ENCODE measurements at places on chromosomes 3 and 15.
A peak's percentile ranks its signal among the peaks of the same experiment; 100 is the strongest.

GRCh38 chr15:96285305-96285704, 45.2 kb upstream of the NR2F2 start:
- DNase-seq, result no peak

DNA sequence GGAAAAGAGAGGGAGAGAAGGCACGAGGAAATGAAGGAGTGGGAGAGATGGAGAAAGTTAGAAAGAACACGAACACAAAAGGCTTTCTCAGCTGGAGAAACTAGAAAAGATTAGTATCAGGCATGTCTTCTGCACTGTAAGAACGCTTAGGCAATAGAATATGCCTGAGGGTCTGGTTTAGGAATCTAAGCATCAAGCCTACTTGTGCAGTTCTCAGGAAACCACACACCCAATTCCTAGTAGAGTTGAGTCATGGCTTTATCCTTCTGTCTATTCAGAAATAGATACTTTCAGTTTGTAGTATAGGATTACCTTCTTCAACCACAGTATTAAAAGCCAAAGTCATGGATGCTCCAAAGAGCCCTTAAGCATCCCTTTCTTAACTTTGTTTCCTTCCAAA, 969.4 kb downstream of the NTRK3 start:
- DNase-seq, result no peak

- DNase-seq, result no peak
These were observed 144.6 kb upstream of the MEF2A start for GRCh38 chr15:99421172-99421656.

DNA sequence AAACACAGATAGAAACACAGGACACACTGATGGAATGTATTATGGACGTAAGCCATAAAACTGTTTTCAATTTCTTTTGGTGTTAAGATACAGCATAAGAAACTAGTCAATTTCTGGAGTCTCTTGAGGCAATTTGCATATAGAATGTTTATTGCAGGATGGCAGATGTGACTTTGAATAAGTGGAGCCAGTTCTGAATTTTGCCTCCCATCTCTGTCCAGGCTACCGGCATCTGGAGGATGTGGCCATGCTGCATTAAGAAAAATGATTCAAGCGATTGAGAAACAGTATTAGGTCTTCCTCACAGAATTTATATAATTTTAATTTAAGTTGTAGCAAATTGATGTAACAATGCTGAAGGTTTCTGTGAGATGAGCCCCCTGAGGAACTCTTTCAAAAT, 81.5 kb downstream of the CHST2 start:
- DNase-seq, result no peak

DNA sequence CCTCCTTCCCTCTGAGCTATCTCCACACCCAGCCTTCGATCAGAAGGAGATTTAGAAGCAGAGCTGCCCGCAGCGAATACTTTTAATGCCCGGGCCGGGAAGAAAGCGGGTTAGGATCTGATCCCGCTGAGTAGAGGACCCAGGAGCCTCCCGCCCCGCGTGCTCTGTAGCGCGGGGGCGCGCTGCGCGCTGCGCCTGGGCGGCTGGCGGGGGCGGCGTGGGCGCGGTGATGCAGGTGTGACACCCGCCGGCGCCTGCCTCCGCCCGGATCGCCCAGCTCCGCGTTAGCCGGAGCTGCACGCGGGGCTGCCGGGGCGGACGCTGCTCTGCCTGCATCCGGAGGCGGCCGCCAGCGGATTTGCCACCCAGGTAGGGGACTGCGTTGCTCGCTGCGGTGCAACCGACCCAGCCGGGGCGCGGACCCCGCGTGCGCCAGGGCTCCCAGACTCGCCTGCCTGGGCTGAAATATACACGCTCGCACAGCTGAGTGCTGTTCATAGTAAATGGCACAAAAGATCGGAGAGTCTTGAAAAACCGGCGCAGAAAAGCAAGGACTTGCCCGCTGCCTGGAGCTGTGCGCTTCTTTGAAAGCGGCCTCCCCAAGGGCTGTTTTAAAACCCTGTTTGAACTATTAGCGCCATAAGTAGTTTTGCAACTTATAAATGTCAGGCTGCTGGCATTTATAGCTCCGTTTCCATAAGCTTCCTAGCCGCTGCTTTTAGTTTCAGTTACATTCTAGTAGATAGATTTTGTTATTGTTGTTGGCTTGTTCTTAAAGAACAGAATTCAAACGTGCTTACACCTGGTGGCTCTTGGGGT, at the start of gene SV2B:
TSS of gene SV2B (plus strand) at position 263 of the 819 bp plus-strand sequence. CDS start 126,007 bp downstream, outside the sequence.
- no peak for DNase-seq

DNA sequence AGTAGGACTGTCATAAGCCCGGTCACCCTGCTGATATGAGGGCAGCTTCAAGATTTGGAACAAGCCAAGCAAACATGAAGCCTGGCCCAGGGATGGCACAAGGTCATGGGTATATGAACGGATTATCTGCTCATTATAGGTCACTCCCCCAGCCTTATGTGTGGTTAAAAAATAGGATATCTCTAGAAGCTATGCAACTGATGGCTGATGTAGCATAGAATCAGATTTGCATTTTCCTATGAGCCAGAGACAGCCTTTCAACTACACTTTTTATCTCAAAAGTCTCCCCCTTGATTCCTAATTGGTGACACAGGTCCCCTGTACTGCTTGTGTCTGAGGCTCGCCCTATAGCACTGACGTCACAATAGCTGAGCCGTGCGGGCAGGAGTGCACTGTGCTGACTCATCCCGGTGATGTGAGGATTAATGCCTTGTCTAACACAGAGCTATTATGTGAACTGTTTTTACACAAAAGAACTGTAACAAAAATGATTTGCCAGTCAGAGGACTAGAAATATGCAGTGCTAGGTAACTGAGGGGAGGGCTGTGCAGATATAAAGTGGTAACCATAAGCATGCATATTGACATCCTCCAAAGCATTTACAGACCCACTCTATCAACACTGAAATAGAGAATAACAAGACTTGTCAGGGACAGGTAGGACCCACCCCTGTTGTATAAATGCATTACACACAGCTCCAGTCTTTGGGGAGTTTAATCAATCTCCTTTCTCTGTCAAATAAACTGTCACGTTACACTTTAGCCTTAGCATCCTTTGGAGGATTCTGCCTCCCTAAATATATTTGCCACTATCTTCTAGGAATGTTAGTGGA, 204.9 kb downstream of the TIGIT start:
- no peak for DNase-seq

DNA sequence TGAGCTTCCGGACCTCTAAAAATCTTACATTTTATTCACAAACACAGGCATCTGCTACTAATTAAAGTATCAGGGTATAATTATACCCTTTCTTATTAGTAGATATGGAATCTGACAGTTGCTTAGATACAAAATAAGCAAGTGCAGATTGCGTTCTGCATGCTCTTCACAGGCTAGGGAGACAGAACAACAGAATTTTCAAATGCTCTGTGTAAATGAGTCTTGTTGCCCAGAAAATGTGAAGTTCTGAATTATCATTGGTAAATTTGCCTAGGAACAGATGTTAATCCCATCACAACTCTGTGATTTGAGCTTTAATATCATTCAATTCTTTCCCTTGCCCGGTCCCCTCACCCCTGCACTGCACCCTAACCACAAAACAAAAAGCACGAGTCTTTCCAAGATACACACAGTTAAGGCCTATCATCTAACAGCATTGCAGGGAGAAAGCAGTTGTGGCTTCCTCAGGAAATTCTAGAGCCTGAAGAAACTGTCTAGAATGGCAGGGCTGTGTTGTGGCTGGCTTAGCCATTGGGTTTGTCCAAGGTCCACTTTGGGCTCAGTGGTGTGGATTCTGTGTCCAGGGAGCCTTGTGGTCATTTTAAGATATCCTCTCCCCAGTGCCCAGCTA, 119.8 kb downstream of the PDCD6IP start:
- no peak for DNase-seq

DNA sequence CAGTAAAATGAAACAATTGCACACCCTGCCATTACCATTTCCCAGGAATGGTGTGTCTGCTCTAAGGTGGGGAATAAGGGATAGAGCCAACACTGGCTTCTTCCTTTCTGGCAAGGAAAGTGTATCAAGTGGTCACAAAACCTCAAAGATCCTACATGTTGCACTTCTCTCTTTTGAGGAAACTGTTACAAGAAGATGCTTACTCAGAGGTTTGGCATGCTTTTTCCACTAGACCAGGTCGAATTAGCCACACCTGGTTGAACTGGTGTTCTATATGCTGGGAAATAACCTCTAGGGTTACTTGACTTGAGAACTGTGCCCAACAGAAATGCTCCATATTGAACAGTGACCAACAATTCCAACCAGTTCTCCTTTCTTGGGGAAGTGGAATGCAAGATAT, 102.9 kb downstream of the LRRN1 start:
- DNase-seq, result no peak

DNA sequence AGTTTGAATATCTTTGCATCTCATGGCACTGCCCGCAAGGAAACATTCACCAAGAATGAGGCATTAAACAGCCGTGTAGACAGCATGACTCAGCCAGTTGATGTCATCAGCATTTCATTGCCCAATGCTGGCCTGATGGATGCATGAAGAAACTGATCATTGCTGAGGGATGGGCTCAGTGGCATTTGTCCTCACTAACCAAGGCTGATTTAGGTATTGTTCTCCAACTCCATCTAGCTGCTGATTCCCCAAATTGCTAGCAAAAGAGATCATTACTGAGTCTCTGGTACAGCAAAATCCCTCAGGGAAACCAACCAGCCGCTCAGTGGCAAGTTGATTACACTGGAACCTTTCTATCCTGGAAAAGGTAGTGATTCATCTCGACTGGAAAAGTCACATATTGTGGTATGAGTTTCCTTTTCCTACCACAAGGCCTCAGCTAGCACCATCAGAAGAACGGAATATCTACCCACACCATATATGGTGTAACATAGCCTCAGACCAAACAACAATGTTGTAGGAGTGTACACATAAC, 186.5 kb upstream of the GAP43 start:
- no peak for DNase-seq

DNA sequence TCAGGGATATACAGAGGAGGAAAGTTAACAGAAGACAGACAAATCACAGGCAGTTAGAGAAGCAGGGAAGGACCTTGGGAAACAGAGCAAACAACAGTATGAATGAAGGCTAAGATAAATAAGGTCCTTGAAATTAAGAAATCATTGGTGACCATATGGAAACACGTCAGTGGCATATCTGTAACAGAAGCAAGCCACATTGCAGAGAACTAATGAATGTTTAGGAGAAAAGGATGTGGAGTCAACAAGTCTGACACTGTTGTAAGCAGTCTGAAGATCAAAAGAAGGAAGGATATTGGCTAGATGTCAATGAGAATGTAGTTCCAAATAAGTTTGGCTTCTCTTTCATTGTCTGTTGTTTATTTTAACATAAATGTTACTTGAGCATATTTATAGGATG, 542.4 kb downstream of the UNC13C start:
- DNase-seq, result no peak

GRCh38 chr15:69531665-69532027, 79.0 kb downstream of the RPLP1 start:
- no peak for DNase-seq

DNA sequence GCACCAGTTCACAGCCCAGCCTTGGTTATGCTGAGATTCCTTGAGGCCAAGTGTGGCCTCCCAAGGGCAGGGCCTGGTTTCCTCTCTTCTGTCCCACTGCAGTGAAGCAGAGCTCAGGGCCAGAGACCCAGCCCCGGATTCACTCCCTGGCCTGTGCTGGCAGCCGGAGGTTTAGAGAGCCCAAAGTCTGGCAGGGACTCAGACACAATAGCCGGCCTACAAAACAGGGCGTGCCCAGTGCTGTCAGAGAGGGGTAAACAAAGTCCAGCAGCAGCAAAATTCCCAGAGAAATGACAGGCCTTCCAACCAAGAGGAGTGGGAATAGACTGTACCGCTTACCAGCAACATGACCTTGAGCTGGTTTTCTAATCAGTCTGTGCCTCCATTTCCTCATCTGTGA, 14.0 kb downstream of the VIPR1 start:
- no peak for DNase-seq

GRCh38 chr3:158713094-158713499, 19.2 kb downstream of the RARRES1 start:
- DNase-seq, result no peak

DNA sequence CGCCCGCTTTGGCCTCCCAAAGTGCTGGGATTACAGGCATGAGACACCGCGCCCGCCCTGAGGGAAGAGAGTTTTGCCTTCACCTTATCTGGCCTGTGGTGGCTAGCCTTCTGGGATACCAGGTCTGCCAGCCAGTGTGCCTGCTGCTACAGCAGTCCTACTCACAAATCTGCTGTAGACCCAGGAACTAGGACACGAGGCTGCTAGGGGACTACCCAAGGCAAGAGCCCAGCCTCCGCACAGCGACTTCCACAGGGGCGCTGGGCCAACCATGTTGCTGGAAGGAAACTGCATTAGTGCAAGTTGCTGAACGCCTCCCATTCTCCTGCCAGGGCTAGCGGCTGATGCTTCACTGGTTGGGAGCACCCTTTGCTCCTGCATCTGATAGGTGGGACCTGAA, 53.7 kb downstream of the DHX30 start:
- no peak for DNase-seq

DNA sequence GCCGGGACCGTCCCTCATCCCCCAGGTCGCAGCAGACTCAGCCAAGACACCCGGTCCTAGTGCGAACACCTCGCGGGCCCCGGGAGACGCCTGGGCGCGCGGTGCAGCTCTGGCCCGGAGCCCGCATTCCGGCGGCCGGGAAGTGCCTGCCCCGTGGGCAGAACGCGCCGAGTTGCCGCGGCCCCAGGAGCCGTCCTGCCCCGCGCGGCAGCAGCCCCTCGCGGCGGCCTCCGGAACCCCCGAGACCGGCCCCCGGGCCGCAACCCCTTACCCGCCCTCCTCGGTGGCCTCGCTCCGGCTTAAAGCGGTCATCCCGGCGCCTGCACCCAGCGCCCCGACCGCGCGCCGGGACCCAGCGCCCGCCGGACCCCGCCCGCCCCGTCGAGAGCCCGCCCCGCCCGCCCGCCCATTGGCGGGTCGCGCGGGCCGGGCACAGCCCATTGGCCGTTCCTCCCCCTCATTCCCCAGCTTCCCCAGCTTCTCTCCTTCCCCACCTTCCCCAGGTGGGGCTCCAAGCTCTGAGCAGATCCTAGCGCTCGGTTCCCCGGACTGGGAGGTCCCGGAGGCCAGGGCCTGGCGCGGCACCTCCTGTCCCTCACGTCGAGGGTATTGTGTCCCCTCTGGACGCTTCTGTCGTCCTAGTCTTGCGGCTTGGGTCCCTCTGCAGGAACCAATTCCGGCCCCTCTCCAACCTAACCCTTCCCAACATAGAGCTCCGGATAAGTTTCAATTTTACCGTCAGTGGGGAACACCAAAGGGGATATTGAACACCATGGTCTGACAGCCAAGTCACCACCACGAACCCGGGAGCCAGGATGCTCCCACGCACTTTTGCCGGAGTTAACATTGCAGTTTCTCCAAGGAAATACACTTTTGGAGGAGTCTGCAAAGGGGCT, at the start of gene GRAMD2A:
TSS of gene GRAMD2A (minus strand) at position 328 of the 896 bp plus-strand sequence.
- DNase-seq, result peak; percentile 3

DNA sequence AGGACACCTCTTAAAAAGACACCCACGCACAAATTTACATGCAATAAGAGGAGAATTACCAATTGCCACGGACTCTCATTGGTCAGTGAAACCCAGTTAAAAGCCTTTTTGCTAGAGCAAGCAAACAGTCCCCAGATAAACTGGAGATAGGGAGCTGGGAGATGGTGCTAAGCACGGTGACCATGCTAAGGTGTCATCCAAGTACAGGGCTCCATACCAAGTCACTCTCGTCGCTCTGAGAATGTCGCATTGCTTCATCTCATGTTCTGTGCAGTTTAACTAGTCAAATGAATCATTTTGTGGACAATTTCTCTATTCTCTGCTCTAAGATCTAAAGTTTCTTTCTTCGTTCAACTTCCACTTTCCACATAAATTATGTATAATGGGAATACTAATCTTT, 581.9 kb downstream of the AGBL1 start:
- DNase-seq, result no peak
